Fibroblast of mammary gland (primary cell): ENCODE measurements at places on chromosomes 1 and 21.

DNA sequence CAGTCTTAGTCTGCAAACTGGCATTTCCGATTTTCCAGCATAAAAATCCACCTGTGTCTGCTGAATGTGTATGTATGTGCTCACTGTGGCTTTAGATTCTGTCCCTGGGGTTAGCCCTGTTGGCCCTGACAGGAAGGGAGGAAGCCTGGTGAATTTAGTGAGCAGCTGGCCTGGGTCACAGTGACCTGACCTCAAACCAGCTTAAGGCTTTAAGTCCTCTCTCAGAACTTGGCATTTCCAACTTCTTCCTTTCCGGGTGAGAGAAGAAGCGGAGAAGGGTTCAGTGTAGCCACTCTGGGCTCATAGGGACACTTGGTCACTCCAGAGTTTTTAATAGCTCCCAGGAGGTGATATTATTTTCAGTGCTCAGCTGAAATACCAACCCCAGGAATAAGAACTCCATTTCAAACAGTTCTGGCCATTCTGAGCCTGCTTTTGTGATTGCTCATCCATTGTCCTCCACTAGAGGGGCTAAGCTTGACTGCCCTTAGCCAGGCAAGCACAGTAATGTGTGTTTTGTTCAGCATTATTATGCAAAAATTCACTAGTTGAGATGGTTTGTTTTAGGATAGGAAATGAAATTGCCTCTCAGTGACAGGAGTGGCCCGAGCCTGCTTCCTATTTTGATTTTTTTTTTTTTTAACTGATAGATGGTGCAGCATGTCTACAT, 2.5 kb upstream of the OLFML3 start:
- peak; percentile 60 for DNase-seq

DNA sequence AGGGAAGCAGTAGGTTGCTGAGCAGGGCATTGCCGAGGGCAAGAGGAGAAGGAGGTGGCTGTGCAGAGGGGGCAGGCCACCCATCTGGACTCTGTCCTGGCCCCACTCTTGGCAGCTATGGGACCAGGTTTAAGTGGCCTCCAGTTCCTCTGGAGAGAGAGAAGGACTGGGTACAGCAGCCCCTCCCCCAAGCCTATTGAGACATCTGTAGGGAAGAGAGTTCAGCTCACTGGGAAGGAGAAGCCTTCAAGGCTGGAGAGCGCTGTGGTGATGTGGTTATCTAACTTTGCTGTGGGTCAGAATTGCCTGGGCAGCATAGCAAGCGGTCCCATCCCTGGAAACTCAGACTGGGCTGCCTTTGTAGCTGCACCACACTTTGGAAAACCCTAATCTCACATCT, 93.9 kb downstream of the KCNJ15 start:
- DNase-seq = no peak

DNA sequence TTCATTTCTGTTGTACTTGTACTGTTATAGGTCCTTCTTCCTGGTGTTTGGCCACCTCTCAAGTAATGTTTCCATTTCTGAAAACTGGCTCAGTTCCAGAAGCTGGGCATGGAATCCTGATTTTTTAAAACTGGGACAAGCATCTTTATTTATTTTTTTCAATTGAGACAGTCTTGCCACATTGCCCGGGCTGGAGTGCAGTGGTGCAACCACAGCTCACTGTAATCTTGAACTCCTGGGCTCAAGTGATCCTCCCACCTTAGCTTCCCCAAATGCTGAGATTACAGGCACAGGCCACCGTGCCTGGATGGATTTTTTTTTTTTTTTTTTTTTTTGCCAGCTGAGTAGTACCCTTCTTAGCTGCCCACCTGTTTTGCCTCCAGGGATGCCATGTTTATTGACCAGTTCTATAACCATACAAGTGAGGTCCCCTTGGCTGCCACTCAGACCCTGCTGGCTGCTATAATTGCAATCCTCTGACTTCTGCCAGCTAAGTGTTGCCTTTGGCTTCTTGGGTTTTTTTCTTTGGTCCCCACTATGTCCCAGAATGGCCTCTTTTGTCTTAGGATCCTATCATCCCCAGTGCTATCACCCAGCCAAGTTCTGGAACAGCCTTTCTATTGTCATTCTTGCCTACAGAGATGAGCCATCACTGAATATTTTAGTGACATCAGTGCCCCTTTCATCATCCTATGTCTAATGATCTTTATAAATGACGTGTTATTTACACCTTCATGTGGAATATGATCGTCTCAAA, 3.9 kb upstream of the DIP2A start:
- no peak for DNase-seq

DNA sequence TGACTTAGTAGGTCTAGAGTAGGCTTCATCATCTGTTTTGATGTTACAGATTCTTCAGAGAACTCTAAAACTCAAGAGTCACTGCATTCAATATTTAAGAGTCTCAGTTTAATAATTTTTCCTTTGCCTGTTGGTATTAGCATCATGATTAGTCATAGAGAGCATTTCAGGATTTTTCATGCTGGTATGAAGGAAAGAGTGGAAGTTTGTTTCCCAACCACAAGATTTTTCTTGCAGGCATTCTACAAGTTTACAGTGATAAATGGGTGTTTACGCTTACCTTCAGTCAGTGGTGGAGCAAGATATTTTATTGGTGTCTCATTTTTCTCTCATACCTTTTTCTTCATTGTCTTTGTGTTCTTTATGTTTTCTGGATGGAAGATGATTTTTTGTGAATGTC, 58.4 kb upstream of the MYOCOS start:
- DNase-seq = peak; percentile 42

GRCh38 chr1:45026446-45026845, 14.4 kb downstream of the UROD start:
- DNase-seq = peak; percentile 12

GRCh38 chr1:7915826-7916500, 24.7 kb downstream of the TNFRSF9 start:
- no peak for DNase-seq

DNA sequence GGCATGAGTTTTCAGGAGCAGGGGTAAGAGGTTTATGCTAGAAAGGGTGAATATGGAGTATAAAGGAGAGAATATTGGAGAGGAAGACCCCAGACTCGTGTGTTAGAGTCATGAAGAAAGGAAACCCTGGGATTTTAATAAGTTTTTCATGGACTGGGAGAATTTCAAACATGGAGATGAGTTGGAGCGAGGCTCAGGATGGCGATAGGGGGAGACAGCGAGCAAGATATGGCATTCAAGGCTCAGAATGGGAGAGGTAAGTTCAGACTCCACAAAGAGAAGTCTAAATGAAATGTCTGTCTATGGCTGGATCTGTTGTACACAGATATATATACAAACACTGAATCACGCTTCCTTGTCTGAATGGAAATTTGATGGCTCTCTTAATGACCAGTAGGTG, 92.5 kb downstream of the LRRC40 start:
- no peak for DNase-seq

DNA sequence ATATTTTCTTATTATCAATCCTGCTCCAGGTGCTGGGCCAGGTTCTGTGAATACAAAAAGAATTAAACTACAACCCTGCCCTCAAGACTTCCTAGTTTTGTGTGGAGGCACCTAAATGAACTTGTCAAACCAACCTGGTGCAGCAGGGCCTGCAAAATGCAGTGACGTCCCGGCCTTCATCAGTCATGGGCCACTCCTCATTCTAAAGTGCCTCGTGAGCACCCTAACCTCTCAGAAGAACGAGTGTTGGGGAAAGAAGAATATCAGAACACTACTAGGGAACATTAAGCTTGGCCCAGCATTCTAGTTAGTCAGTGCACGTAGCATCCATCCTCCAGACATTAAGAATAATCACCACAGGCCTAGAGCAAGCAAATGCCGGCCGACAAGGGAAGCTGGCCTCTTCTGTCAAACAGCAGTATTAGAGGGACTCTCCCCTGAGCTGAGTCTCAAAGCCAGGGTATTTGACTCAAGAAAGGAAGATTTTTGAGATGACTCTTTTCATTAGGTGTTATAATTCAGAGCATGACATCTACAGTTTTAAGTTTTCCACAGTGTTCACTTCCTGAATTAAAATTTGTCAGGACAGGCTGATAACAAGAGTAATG, 137.9 kb downstream of the SLC45A1 start:
- DNase-seq = peak; percentile 23

GRCh38 chr1:45103534-45103933, 91.5 kb downstream of the UROD start:
- no peak for DNase-seq

- DNase-seq = peak; percentile 81
Measured at GRCh38 chr21:37153196-37153934, 80.3 kb downstream of the TTC3 start.

DNA sequence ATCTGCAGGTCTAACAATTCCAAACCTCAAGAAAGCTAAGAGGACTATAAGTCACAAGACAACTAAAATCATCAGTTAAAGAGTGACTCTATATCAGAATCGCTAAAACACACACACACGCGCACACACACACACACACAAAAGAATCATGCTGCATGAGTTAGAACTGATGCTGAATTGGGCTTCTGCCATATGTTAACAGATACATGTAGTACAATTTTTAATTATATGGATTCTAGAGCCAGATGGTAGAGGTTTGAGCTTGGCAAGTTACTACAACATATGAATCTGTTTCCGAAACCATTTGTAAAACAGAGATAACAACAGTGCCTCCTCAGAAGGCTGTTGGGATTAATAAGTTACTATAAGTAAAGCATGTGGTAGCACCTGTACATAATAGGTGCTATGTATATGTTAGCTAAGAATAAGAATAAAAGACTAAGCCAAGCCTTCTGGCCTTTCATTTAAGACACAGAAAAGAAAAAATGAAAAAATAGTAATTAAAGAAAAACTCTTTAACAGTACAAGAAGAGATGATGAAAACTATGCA, 17.9 kb downstream of the EPRS1 start:
- DNase-seq = no peak

DNA sequence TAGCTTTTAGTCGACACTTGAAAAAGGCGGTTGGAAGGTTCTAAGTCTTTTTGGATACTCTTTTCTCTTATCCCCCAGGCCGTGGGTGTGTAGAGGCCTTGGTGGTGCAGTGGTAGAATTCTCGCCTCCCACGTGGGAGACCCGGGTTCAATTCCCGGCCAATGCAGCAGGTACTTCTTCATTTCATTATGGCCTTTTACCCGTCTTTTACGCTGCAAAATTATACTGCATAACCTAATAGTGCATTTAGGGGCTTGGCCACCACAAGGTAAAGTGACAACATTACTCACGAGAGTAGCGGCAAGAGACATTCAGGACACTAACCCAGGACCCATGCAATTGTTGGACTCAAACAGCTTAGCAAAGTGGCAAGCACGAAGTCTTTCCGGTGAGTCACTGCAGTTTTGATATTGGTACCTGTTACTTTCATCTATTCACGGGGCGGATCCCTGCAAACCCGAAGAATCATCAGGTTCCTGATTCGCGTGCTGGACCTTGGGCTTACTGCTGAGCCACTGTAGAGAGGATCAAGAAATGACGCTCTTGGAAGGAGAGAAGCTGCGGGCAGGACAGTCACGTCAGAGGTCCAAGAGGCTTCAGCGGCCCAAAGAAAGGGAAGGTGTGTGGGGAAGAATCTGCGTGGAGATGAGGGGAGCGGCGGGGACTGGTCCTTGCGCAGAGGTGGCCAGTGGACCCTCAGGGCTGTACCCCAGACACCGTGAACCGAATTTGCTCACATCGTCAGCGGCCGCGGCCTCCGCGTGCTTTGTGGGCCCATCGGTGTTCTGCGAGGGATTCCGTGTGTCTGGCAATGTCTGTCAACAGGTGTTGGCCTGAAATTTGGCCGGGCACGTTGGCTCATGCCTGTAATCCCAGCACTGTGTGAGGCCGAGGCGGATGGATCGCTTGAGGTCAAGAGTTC, 12.9 kb upstream of the RNU1-4 start:
- peak; percentile 74 for DNase-seq

GRCh38 chr1:93453911-93454310, 6.0 kb downstream of the FNBP1L start:
- peak; percentile 15 for DNase-seq
